ENCODE measurements at places on chromosomes 7 and 10.

GRCh38 chr7:134419085-134419484, 39.8 kb downstream of the AKR1B1 start:
- DNase-seq: no peak

- DNase-seq: no peak
Measured at GRCh38 chr7:71611986-71612385, 480.0 kb downstream of the GALNT17 start.

DNA sequence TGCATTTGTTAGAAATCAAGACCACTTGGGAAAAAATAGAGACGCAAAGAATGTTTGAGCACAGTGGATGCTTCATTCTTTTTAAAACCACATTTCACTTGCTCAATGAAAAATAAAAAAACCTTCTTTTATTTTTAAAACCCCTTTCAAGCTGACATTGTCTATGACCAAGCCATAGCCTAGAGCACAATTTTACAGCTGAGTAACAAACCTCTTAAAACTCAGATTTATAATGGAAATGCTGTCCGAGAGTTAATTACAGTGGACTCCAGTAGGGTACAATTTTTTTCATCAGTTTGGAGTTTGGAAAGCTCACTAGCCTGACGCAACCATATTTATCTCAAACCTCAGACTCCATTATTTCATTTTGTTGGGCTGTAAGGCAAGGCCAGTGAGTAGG, 116.3 kb downstream of the RNLS start:
- DNase-seq: no peak

- no peak for DNase-seq
Measured at GRCh38 chr7:45007106-45007505, 7.1 kb downstream of the CCM2 start.

GRCh38 chr7:82964150-82964882, 198.4 kb downstream of the PCLO start:
- DNase-seq: no peak

GRCh38 chr10:51313773-51314478, 239.6 kb downstream of the PRKG1 start:
- no peak for DNase-seq

DNA sequence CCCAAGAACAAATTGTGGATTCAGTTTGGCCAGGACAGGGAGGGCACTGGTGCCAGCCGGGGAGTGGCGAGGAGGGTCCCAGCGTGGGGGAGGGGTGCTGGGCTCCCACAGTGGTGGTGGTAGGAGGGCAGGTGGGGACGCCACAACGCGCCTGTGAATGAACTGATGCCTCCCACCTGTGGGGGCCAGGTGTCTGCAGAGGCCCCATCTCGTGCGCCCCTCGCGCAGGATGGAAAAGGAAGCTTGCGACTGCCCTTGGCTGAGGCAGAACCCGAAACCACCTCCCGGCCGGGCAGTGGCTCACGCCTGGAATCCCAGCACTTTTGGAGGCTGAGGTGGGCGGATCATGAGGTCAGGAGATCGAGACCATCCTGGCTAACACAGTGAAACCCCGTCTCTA, 72.0 kb downstream of the MICALL2 start:
- no peak for DNase-seq

DNA sequence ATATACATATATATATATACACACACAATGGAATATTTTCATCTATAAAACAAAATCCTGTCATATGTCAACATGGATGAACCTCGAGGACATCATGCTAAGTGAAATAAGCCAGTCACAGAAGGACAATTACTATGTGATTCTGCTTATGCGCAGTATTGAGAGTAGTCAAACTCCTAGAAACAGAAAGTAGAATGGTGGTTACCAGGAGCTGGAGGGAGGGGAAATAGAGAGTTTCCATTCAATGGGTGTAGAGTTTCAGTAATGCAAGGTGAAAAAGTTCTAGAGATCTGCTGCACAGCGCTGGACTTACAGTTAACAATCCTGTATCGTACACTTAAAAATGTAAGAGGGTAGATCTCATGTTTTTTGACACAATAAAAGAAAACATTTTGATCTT, 181.9 kb downstream of the CDCA7L start:
- DNase-seq: no peak

DNA sequence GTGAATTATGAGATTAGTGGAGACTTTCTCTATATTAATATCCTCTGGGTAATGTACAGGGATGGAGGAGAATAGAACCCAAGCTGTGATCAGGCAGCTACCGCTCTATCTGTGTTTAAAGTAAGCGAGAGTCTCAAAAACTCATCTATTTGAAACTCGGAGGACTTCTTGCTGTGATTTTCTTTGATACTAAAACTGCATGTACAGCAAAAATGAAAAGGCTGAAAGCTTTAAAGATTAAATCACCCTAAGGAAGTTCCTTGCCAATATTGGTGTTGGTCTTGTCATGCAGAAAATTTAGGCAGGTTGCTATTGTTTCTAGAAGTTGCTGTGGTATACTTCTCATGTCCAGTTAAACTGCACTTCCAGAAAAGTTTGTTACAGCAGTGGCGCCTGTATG, 110.8 kb downstream of the DNAH11 start:
- DNase-seq: no peak

GRCh38 chr10:4303045-4303444, 518.0 kb upstream of the KLF6 start:
- no peak for DNase-seq

GRCh38 chr10:120658943-120659885, 191.9 kb upstream of the WDR11 start:
- no peak for DNase-seq

GRCh38 chr10:26437637-26438461, at the start of gene APBB1IP:
Gene APBB1IP (plus strand): TSS chr10:26438341. CDS start chr10:26492327, 53,986 bp downstream.
- DNase-seq: peak; percentile 80

DNA sequence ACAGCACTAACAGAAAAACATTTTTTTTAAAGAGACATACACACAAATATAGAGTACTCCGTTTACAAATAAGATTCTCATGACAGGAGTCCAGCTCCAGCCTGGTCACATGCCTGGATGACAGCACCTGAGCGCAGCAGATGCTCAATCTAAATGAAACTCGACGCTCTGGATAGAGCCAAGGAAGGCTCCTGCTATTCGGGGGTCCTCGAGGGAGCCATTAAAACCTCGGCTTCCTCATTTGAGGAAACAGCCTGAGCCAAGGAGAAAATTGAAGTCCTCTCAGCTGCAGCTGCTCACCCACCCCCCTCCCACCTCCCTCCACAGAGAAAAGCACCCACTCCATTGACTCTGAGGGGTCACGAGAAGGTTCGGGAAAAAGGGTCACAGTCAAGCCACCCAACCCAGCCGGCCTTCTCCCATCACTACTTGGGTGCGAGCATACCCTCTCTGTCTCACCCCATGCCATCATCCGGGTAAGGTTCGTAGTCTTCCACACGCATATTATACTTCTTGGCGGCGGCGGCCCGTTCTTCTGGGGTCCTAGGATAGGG, 673 bp downstream of the NDUFB8 start:
- no peak for DNase-seq

GRCh38 chr7:123844712-123845219, at the start of gene HYAL4:
Gene HYAL4 (plus strand): TSS chr7:123845169. CDS start chr7:123868274, 23,105 bp downstream.
- no peak for DNase-seq

DNA sequence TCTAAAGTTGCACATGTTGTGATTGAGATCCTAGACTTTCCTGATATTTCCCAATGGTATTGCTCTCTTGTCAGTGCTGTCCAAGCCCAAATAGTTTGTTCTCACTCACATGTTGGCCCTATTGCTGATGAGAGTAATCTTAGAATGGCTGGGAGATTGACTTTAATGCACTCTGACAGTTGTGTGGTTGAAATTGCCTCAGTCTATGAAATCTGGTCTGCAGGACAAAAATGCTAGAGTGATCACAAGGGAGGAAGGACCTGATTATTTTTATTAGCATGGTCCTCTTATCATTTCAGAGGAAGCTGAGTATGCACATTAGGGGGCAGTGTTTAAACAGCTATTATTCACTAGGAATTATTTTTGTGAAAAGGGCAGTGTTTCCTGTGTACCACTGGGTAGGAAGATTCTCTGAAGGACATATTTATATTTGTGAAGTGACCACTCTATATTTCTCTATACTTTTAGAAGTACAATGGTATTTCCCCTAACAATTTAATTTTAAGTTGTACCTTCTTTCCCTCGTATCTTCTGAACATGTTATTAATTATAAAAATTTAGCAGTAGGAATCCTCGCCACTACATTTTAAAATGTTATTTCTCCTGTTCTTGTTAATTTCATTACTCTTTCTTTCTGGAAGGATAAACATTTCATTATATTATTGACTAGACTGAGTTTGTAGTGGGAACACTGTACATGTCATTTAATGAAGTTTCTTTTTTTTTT, 64.4 kb downstream of the SUGCT start:
- DNase-seq: no peak

DNA sequence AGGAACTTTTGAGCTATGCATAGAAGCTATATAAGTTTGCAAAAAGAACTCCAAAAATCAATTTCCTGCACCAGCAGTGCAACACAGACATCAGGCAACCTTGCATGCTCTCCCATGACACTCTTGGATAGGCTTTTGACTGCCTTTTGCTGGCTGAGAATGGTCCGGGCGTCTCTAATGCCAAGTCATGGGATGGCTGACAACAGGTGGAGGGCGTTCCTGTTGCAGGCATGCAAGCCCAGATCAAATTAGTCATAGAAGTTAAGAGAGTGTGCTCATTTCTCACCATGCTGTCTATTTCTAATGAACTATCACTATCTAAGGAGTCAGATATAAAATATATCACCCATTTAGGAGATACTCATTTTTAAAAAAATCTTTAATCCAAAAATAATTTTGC, 8.4 kb downstream of the PLCE1 start:
- no peak for DNase-seq

DNA sequence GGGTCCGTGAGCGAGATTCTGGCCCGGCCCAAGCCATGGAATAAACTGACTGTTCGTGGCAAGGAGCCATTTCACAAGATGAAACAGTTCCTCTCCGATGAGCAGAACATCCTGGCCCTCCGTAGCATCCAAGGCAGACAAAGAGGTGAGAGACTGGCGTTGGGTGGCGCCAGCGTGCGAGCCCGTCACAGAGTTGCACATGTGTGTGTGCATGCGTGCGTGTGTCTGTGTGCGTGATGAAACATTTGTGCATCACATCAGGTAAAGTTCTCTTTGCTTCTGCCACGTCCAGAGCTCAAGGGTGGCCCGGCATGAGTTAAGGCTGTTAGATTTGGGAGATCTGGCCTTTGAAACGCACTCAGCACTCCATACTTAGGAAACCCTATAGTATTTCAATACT, 89.5 kb upstream of the SH2B2 start:
- no peak for DNase-seq

GRCh38 chr10:34467364-34467763, 347.7 kb downstream of the PARD3 start:
- DNase-seq: no peak

DNA sequence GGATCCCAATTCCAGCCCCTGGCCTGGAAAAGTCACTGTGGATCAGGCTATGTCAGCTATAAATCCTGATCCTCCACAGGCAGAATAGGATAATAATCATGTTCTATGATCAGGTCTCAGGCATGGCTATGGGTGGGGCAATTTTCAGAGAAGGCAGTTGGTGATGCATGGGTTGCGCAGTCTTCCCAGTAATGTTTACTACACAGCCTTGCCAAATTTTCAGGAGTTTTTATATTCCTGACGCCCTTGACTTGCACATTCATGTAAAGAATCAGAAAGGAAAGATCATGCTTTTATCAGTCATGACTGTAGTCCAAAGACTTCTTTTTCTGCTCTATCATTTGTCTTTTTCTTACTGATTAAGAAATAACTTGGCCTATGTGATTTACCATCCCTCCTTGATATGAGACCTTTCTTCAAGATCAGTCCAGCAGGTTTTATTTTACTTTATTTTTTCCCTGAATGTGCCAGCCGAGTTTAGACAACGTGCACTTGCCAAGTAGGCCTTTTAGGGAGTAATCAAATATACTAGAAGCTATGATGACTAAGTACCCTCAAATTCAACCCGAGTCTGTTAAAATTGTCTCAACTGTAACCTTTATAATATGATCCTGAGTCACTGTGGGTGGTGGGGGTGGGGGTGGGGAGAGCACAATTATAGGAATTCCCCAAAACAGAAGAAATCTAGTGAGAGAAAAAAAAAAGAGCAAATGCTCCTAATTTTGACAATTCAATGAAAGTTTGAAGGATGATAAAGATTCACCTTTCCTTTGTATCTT, 31.9 kb downstream of the ARL4A start:
- no peak for DNase-seq

DNA sequence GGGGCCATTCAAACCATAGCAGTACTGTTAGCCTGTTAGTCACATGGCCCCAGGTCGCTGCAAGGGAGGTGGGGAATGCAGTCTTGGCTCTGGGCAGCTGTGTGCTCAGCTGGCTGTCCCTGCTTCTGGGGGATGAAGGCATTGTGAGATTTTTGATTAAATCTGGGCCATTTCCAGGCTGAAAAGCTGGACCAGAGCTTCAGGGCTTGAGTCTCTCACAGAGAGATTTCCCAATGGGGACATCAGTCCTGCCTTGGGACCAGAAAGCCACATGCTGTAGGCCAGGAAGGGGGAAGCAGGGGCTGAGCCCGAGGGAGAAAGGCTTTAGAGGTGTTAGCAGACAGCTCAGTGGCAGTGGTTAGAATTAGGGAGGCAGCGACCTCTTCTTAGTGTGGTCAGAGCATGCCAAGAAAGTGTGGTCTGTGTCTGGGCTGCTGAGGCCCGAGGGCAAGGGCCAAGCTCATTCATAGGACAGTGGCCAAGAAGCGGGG, 33.6 kb downstream of the PALD1 start:
- DNase-seq: no peak

DNA sequence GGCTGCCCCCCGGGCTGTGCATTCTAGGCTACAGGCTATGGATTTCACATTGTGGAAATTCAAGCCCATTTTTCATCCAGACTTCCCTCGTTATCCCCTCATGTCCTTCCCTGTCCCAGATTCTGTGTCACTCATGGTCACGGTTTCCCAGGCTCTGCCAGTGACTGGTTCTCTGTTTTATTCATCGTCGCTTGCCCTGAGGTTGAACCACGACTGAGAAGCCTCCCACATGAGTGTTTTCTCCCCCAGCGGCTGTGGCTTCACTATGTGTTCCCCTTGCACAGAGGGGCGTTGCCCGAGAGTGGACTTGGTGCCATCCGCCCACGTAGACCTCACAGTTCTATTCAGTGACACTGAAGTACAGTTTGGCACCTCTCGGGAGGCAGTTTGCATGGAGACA, 14.0 kb downstream of the NOM1 start:
- no peak for DNase-seq

DNA sequence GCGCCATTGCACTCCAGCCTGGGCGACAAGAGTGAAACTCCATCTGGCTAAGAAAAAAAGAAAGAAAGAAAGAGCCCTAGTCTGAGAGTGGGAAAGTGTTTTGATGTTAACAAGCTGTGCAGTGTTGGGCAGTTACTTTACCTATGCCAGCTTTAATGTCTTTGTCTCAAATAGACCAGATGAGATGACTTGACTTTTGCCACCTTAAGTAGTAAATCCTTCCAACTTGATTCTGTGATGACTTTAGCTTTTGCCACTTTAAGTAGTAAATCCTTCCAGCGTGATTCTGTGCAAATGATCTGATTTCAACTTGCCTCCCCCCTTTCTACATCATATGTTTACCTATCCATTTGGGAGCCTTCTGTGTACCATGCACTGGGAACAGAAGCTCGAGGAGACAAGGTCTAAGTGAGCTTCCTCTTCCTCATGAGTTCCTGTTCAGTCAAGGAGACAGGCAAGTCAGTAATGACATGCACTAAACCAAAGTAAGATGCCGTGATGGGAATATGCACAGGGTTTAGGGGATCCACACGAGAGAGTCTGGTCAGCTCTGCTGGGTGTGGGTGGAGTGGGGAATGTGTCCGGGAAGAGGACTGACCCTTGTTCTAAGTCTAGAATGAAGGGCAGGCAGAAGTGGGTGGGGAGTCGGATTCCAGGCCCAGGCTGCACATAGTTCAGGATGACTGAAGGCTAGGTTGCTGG, 17.2 kb downstream of the INPP5F start:
- DNase-seq: no peak

- DNase-seq: no peak
Measured at GRCh38 chr10:70510904-70511303, 32.3 kb downstream of the PALD1 start.
